ENCODE measurements at places on chromosomes 5 and 9. TPM values are rescaled to one million over a fixed set of nuclear protein-coding genes. Genes with fewer than 3 reads are reported as not detected.

The CLIC3 gene
- 0.37 TPM for polyA plus RNA-seq

The SPINK5 gene
- 0.11 TPM for polyA plus RNA-seq

The IL4 gene
- 0.38 TPM for polyA plus RNA-seq

The FOXD4L5 gene
- 0.39 TPM for polyA plus RNA-seq

The ABLIM3 gene
- 1.3 TPM for polyA plus RNA-seq

The CDH6 gene
- polyA plus RNA-seq = 76.5 TPM

The LCN9 gene
- polyA plus RNA-seq = not detected

The GLT6D1 gene
- polyA plus RNA-seq = not detected

The IFNA2 gene
- not detected for polyA plus RNA-seq

The BARX1 gene
- 0.67 TPM for polyA plus RNA-seq

The CDKN2A gene
- 0.19 TPM for polyA plus RNA-seq

The LCP2 gene
- 3.1 TPM for polyA plus RNA-seq

The CDH9 gene
- 11.9 TPM for polyA plus RNA-seq

The PPP3R2 gene
- polyA plus RNA-seq = 0.06 TPM

The RICTOR gene
- 26.6 TPM for polyA plus RNA-seq

The CTSV gene
- polyA plus RNA-seq = 30.7 TPM

The PHF24 gene
- 0.18 TPM for polyA plus RNA-seq

The CREB3 gene
- 39.3 TPM for polyA plus RNA-seq

The ZCCHC7 gene
- 20.3 TPM for polyA plus RNA-seq

The INSL6 gene
- polyA plus RNA-seq = 1.1 TPM

The TRIM52 gene
- polyA plus RNA-seq = 31.8 TPM

The EGFLAM gene
- 7.2 TPM for polyA plus RNA-seq

The SEMA4D gene
- 49.1 TPM for polyA plus RNA-seq

The TEX48 gene
- not detected for polyA plus RNA-seq

The LRRC19 gene
- 16.4 TPM for polyA plus RNA-seq

The N4BP3 gene
- polyA plus RNA-seq = 3.7 TPM

The ADRA1B gene
- 2.9 TPM for polyA plus RNA-seq

The AQP3 gene
- polyA plus RNA-seq = 64.7 TPM

The SLC30A5 gene
- polyA plus RNA-seq = 77.4 TPM

The SLC6A18 gene
- 4.6 TPM for polyA plus RNA-seq

The ZBED3 gene
- polyA plus RNA-seq = 35.2 TPM

The SPATA9 gene
- 1.2 TPM for polyA plus RNA-seq

The MORN5 gene
- polyA plus RNA-seq = 2.7 TPM

The CAVIN4 gene
- polyA plus RNA-seq = 4.0 TPM

The KDM4C gene
- 17.3 TPM for polyA plus RNA-seq

The CARTPT gene
- not detected for polyA plus RNA-seq

The HTR4 gene
- 0.07 TPM for polyA plus RNA-seq

The GARIN3 gene
- not detected for polyA plus RNA-seq

The RNF183 gene
- polyA plus RNA-seq = 6.0 TPM

The GPX8 gene
- 85.7 TPM for polyA plus RNA-seq

The C9orf50 gene
- polyA plus RNA-seq = 0.69 TPM

The DPH7 gene
- 44.7 TPM for polyA plus RNA-seq

The MACIR gene
- polyA plus RNA-seq = 19.5 TPM

The TMEM252 gene
- 8.6 TPM for polyA plus RNA-seq

The GPRIN1 gene
- polyA plus RNA-seq = 2.3 TPM

The OR1J2 gene
- polyA plus RNA-seq = not detected
